C1 segment of cervical spinal cord (tissue), 14 donors: ENCODE measurements at places on chromosomes 3 and 15.

DNA sequence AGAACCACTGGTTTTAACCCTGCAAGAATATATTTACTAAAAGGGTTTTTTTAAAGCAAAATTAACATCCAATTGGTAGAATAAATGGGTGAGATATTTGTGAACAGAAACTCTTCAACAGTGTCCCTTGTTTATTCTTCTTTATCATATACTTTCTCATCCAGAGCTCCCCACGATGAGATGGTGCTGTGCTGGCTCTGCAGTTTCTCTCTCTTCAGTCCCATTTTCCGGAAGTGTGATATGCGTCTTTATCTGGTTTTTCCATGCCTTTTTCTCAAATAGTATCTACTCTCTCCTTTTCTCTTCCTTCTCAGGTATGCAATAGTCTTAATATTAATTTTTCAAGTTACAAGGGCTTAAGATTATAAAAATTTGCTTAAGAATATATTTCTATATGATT is 1.5 kb downstream of the EAF2 start:
- DNase-seq: no peak

- no peak for DNase-seq
Measured at GRCh38 chr3:97911459-97911858, 60.8 kb downstream of the RIOX2 start.

DNA sequence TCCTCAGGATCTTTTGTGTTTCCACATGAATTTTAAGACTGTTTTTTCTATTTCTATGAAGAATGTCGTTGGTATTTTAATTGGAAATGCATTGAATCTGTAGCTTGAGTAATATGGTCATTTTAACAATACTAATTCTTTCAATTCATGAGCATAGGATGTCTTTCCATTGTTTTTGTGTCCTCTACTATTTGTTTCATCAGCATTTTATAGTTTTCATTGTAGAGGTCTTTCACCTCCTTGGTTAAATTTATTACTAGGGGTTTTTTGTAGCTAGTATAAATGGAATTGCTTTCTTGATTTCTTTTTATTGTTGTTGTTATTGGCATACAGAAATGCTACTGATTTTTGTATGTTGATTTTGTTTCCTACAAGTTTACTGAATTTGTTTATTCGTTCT is 17.3 kb upstream of the ATP2C1 start:
- no peak for DNase-seq

DNA sequence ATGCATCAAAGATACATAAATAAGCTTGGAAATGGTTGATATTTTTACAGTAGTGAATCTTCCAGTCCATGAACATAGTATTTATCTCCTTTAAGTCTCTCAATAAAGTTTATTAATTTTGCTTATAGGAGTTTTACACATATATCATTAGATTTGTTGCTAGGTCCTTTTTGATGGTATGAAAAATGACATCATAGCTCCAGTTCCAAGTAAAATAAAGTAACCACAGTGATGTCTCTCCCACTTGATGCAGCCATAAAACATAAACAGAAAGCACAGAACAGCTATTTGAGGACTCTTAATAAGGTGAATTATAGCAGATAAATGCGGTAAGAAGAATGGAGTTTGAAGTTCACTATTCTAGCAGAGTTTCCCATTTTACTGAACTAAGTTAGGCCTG is 20.8 kb downstream of the DMXL2 start:
- no peak for DNase-seq

DNA sequence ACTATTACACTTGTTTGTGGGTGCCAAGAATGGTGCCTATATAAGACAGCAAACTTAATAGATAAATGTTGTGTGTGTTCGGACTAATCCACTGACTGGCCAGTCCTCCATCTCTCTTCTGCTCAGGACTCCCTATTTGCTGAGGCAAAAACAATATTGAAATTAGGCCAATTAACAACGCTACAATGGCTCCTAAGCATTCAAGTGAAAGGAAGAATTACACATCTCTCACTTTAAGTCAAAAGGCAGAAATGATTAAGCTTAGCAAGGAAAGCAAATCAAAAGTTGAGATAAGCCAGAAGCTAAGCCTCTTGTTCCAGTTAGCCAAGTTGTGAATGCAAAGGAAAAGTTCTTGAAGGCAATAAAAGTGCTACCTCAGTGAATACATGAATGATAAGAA is 126.9 kb downstream of the CCNL1 start:
- no peak for DNase-seq

DNA sequence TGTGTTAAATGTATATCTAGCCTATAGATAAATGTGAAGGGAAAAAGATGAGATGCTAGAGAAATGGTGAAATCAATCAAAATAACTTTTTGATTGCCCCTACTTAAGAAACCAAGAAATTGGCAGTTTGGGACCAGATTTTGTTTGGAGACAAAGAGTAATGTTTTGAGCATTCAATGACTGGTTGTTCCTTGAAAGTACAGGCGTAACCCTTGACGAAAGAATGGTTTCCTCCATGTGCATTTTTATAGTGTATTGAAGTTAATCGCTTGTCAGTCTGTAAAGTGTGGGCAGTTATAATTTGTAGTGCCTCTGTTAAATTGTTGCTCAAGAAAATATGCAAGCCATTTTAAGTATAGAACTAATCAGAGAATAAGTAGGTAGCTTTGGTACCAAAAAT is 1.2 kb downstream of the KIF23 start:
- DNase-seq: no peak

- DNase-seq: no peak
Measured at GRCh38 chr3:144384241-144384979, 412.8 kb downstream of the DIPK2A start.

GRCh38 chr3:112656043-112656442 is 15.1 kb upstream of the CCDC80 start:
- no peak for DNase-seq

DNA sequence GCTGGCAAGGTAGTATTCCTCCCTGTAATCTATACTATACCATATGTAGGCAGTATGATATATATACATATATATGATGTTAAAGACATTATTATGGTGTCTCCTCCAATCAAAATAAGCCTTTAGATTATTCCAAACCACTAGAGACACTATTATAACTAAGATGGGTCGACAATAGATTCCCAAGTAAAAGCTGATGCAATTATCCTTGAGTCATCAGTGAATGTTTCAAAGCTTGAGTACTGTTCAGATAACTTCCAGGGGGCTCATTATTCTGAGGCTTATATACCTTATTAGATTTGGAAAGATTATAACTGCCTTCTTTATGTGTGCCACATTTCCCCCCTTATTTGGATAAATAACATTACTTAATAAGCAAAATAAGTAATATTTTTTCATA is 11.9 kb upstream of the C3orf38 start:
- DNase-seq: no peak

GRCh38 chr3:178967177-178967532 is 104.5 kb downstream of the ZMAT3 start:
- DNase-seq: no peak

- DNase-seq: no peak
Measured at GRCh38 chr3:65490114-65490513, 548.6 kb downstream of the MAGI1 start.

GRCh38 chr3:66656609-66657008 is 155.8 kb upstream of the LRIG1 start:
- no peak for DNase-seq

DNA sequence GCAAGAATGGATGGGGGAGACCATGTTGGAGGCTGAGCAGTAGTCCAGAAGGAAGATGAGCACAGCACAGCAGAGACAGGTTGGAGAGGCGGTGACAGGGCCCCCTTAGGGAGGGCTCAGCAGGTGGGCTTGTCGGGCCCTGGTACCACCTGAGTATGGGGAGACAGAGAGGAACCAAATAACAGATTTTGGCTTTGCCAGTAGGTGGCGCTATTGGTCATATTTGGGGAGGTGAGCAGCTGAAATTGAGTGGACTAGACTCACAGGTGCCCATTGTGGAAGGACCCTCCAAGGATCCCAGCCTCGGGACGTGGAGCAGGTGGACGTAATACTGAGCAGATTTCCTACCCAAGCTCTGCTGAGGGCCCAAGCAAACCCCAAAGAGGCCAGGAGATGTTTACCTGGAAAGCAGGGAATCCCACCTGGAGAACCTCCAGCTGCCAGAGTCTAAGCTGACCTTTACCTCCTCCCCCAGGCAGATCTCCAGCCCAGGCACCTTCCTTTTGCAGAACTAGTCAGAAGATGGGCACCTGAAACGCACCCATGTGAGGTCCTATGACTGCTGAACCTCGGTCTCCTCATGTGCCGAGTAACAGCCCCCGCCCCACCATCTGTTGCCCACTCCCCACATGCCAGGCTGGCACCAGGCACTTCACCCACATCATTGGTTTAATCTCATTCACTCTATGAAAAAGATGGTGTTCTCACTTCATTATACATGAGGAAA is 24.6 kb upstream of the CORO2B start:
- DNase-seq: peak; percentile 37

GRCh38 chr3:37290551-37290950 is 116.2 kb upstream of the LRRFIP2 start:
- DNase-seq: no peak

DNA sequence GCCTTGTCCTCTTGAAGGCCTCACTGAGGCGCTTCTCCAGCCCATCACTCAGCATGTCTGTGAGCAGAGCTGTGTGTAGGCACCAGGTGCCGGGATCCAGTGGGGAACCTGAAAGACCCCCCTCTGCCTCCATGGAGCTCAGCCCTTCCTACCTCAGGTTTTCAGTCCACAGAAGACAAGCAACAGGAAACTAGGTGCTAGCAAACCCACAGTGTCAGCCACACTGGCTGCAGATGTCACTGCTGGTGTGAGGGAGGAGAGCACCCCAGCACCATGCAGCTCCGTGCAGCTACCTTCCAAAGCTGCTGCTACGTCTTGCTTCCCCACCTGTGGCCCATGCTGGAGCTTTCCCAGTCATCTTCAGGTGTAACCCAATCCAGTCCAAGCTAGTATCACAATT is 17.9 kb downstream of the PSTPIP1 start:
- no peak for DNase-seq

GRCh38 chr3:111690242-111690641 is 95.1 kb upstream of the ZBED2 start:
- DNase-seq: no peak

- peak; percentile 4 for DNase-seq
Measured at GRCh38 chr15:44033894-44034293, 161.2 kb downstream of the FRMD5 start.

DNA sequence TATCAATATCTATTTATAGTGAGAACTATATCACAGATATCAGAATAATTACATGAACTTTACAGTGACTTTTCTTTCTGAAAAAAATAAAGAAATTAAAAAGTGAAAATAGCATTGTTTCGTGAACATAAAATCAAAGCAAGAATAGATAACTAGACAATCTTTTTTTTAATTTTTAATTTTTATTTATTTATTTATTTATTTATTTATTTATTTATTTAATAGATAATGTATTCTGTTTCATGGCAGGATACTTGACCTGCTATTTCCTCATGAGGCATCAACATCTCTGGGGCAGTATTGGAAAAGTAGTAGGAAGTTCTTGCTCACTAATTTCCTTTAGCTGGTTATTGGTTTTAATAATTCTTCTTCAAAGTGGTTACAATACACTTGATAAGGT is 33.3 kb downstream of the SLITRK3 start:
- no peak for DNase-seq

DNA sequence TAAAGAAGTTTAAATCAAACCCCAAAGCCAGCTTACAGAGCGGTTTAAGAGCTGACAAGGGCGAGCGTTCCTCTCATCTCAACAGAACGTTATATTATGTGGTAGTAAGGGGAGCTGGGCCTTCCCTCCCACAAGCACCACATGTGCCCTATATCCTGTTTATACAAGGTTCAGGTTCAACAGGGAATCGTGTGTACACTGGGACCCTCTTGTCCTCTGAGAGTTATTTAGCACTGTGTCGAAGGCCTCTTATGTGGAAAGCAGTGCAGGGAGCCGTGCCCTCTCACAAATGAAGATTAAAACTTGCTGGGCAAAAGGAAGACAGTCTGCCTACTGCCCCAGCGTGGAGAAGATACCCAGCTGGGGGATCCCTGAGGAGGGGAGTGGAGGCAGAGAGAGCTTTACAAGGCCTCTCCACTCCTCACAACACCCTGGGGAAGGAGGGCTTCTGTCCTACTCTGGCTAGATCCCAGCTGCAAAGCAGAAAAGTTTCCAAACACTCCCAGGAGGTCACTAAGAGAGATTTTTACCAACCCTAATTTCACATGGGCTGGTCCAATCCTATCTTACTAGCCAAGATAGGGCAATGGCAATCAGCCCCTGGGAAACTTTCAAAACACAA is 2.9 kb downstream of the TLE3 start:
- DNase-seq: no peak

- DNase-seq: no peak
Measured at GRCh38 chr3:144259267-144259666, 287.6 kb downstream of the DIPK2A start.

- DNase-seq: no peak
Measured at GRCh38 chr15:57018151-57018550, 99.7 kb downstream of the TCF12 start.

- no peak for DNase-seq
Measured at GRCh38 chr15:31412824-31413223, 86.2 kb downstream of the KLF13 start.
